ENCODE measurements at places on chromosomes 5 and 9.

DNA sequence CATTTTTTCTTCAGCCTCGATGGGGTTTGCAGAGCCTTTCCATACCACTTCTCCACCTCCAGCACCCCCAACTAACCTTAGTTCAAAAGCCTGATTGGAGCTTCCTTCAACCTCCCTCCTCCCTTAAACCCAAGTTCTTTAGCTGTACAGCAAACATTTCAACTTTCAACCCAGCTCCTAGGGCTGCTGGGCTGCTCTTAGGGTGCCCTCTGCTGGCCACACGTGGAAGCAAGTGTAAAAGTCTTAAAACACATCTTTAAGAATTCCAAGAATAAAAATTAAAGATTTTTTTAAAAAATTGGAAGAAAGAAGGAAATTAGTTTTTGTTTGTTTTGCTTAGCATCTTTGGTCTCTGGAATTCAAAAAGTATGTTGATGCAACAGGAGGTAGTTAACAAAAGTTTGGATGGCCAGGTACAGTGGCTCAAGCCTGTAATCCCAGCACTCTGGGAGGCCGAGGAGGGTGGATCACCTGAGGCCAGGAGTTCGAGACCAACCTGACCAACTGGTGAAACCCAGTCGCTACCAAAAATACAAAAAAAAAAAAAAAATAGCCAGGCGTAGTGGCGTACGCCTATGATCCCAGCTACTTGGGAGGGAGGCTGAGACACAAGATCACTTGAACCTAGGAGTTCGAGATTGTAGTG, 15.5 kb upstream of the HSD17B3 start:
- DNase-seq, result peak; percentile 57
- H3K27ac ChIP-seq, result no peak overlapping the region
- H3K4me1 ChIP-seq, result no peaks in the 10 kb centered on the region
- H3K4me3 ChIP-seq, result no peak overlapping the region
- no peaks in the 10 kb centered on the region for H3K36me3 ChIP-seq
- no peaks in the 10 kb centered on the region for H3K27me3 ChIP-seq

DNA sequence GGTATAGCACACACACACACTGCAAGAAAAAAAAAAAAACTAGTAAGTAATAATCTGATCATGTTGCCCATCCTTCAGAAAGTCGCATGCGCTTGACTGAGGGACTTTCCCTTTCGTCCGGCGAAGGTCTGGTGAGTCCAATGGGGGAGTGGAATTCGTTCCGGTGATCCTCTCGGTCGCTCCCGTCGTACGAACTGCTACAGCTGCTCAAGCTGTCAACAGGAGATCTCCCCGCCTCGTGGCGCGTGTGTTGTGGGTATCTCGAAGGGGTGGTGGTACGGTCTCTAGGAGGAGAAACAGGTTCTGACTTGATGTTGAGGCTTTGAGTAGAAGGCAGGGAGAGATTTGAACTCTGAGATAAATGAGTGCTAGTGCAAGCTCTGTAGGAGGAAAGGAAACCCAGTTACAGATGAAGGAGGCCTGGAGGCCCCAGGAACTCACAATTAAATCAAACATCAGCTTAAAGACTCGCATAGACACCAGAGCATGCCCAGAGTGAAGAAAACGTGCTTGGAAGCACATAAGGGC, 160.4 kb downstream of the MEF2C start:
- peaks cover 7% of the 10 kb centered on the region for H3K36me3 ChIP-seq
- DNase-seq, result no peak
- no peak overlapping the region for H3K4me3 ChIP-seq
- no peaks in the 10 kb centered on the region for H3K27me3 ChIP-seq
- no peak overlapping the region for H3K27ac ChIP-seq

- H3K4me1 ChIP-seq, result no peaks in the 10 kb centered on the region
- no peaks in the 10 kb centered on the region for H3K36me3 ChIP-seq
- no peak for DNase-seq
These were observed 1116.2 kb upstream of the EDIL3 start for GRCh38 chr5:85500869-85501268.

DNA sequence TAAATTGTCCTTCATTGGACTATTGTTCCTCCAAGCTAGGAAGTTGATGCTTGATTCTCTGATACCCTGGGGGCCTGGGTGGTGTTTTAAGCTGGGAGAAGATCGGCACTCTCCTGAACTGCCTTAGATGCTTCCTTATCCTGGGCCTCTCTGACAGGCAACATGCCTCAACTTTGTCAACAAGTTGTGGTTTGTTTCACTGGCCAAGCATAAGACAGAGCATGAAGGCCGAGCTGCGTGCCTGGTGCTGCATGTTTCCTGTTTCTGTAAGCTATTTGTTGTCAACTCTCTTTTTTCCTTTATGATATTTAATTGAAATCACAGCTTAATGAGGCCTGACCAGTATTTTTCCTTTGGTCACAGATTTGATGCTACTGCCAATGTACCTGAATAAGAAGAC, 187.6 kb upstream of the TNC start:
- no peaks in the 10 kb centered on the region for H3K36me3 ChIP-seq
- H3K4me3 ChIP-seq, result no peak overlapping the region
- DNase-seq, result no peak
- no peak overlapping the region for H3K27ac ChIP-seq
- H3K27me3 ChIP-seq, result no peaks in the 10 kb centered on the region
- no peaks in the 10 kb centered on the region for H3K4me1 ChIP-seq

DNA sequence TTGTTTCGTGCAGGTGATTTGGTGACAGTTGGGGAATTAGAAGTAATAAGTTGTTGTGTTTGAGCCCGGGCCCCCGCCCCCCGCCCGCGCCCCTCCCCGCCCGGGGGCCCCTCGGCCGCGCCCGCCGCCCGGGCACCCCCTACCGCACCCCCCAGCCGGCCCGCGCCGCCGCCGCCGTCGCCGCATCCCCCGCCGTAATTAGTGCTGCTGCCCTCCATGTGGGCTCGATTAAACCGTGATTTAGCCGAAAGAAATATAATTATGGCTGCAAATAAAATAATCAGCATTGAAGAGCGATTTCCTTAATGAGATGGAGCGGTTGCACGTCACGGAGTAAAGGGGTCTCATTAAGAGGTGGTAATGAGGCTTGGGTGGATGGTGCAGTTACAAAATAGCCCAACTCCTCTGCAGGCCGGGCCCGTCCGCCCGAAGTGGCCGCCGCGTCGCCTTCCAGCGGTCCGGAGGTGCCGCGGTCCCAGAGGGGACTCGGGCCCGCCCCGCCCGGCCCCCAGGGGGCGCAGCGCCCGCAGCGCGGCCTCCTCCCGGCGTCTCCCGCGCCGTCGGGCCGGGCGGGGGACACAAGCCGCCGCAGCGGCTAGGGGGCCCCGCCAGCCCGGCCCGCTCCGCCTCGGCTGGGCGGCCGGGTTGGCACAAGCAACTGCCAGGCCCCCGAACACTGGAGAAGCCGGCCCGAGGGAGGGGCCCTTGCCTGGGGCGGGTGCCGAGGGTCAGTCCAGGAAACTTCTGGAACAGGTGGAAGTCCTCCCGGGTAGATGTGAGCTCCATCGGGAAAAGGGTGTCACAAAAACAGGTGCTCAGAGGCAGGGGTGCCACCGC, 6.9 kb upstream of the OTP start:
- no peaks in the 10 kb centered on the region for H3K36me3 ChIP-seq
- H3K27ac ChIP-seq, result no peak overlapping the region
- H3K27me3 ChIP-seq, result peaks cover 69% of the 10 kb centered on the region
- DNase-seq, result no peak

DNA sequence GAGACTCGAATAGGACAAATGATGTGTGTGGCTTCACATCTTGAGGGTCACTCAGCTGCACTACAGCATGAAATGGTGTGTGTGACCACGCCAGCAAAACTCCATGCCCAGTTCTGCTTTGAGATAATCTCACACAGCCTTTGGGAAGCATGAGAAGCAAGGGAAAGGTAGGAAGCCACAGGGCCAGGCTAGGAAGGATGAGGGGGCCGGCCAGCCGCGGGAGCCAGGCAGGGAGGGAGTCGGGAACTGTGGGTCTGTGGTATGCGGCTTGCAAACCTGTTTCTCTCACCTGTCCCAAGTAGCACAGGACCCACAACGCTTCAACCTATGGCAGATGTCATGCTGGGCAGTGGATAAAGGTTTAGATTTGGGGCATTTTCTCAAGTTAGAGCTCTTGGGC, 142.0 kb downstream of the HSPA4 start:
- no peak for DNase-seq
- no peak overlapping the region for H3K27ac ChIP-seq
- no peaks in the 10 kb centered on the region for H3K36me3 ChIP-seq
- H3K4me1 ChIP-seq, result no peaks in the 10 kb centered on the region
- no peaks in the 10 kb centered on the region for H3K27me3 ChIP-seq
- no peak overlapping the region for H3K4me3 ChIP-seq

DNA sequence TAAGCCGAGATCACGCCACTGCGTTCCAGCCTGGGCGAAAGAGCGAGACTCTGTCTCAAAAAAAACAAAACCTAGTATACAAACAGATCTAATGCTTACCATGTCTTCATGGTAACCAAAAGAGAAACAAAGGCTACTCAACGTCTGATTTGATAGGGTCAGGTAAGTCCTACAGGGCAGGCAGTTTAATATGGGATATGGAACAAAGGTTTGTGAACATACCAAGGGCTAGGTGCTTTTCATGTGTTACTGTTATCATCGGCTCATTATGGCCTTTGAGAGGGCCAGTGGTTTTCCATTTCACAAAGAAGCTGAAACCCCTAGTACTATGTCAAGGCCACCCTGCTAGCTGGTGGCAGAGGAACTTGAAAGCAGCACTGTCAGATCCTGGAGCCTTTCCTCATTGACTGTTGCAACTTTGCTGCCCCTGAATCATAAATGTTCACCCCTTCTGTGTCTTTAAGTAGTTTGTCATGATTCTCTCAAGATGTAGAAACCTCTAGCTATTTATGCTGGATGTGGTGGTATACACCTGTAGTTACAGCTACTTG, 5.1 kb downstream of the IQGAP2 start:
- no peak for DNase-seq
- peaks cover 32% of the 10 kb centered on the region for H3K27me3 ChIP-seq
- no peak overlapping the region for H3K27ac ChIP-seq
- peaks cover 4% of the 10 kb centered on the region for H3K4me1 ChIP-seq
- H3K4me3 ChIP-seq, result no peak overlapping the region

- no peaks in the 10 kb centered on the region for H3K27me3 ChIP-seq
- peaks cover 2% of the 10 kb centered on the region for H3K4me1 ChIP-seq
- DNase-seq, result no peak
- no peaks in the 10 kb centered on the region for H3K36me3 ChIP-seq
- H3K4me3 ChIP-seq, result no peak overlapping the region
- no peak overlapping the region for H3K27ac ChIP-seq
These were observed 359.8 kb downstream of the PDE4D start for GRCh38 chr5:59533730-59534108.

DNA sequence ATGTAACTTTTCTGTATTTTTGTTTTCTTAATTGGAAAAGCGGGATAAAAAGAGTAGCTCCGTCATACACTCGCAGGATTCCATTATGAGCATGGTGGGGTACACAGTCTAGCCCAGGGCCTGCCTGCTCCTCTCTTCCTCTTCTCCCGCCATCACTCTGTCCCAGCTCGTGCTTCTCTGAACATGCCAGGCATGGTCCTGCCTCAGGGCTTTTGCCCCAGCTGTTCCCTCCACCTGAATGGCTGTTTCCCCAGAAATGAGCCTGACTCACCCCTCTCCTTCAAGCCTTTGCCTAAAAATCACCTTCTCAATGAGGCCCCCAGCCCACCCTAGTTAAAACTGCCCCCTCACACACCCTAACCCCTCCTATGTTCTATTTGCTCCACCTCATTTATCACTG, 4.5 kb downstream of the CORO2A start:
- no peaks in the 10 kb centered on the region for H3K36me3 ChIP-seq
- H3K4me1 ChIP-seq, result no peaks in the 10 kb centered on the region
- H3K27ac ChIP-seq, result no peak overlapping the region
- H3K4me3 ChIP-seq, result no peak overlapping the region
- no peak for DNase-seq

GRCh38 chr5:176491101-176491502, 42.9 kb downstream of the FAF2 start:
- no peaks in the 10 kb centered on the region for H3K27me3 ChIP-seq
- H3K4me3 ChIP-seq, result no peak overlapping the region
- no peaks in the 10 kb centered on the region for H3K4me1 ChIP-seq

- H3K4me3 ChIP-seq, result no peak overlapping the region
- no peaks in the 10 kb centered on the region for H3K27me3 ChIP-seq
- no peaks in the 10 kb centered on the region for H3K36me3 ChIP-seq
These were observed 3.2 kb downstream of the MROH2B start for GRCh38 chr5:41067714-41068568.

DNA sequence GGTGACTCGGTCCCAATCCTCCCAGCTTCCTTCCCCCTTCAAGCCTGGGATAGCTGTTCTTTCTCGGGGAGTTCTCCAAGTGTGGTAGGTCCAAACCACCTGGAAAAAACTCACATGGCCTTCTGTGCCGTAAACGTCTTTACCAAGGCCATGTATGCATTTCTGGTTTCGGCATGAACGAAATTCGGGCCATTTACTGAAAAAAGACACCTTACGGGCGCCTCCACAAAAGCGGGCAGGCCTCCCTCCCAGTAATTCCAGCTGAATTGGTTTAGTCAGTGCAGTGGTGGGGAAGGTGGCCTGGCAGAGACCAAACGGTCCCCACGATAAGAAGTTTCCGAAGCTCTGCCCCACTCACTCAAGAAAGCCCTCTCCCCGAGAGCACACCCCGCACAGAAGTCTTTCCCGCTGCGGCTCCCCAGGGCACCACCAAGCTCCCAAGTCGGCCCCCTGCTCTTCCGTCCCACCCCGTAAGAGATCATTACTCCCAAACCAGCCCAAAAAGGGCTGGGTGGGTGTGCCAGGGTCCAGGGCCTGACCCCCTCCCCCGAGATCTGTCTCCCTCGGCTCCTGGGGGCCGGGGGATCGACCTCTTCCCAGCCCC, 86.3 kb upstream of the MELK start:
- no peaks in the 10 kb centered on the region for H3K27me3 ChIP-seq
- peaks cover 23% of the 10 kb centered on the region for H3K4me1 ChIP-seq
- H3K27ac ChIP-seq, result peak overlapping the region; percentile 69
- peak; percentile 46 for DNase-seq
- H3K36me3 ChIP-seq, result no peaks in the 10 kb centered on the region

GRCh38 chr9:77876091-77876490, 155.5 kb downstream of the GNAQ start:
- H3K36me3 ChIP-seq, result no peaks in the 10 kb centered on the region
- H3K27me3 ChIP-seq, result no peaks in the 10 kb centered on the region
- H3K4me1 ChIP-seq, result peaks cover 12% of the 10 kb centered on the region
- no peak overlapping the region for H3K4me3 ChIP-seq
- H3K27ac ChIP-seq, result no peak overlapping the region
- peak; percentile 49 for DNase-seq

Measured in endothelial cell of umbilical vein (primary cell).